ENCODE measurements at places on chromosomes 1 and 21.

- DNase-seq, result no peak
These were observed 102.3 kb downstream of the SPSB1 start for GRCh38 chr1:9395018-9395417.

DNA sequence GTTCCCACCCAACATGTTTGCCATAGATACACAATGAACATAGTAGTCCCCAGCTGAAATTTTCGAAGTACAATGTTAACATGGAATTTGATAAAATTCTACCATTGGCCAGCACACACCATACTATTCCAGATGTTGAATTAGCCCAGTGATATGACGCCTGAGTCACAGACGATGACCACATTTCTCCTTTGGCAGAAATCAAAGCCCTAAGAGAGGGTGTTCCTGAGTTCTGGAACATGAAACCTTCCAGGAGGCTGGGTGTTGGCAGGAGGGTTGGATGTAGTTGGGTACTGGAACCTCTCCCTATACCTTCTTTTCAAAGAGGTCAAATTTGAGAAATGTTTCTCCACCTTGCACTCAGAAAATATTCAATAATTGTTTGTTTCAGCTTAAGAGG lies 37.8 kb downstream of the LPAR3 start:
- no peak for DNase-seq

DNA sequence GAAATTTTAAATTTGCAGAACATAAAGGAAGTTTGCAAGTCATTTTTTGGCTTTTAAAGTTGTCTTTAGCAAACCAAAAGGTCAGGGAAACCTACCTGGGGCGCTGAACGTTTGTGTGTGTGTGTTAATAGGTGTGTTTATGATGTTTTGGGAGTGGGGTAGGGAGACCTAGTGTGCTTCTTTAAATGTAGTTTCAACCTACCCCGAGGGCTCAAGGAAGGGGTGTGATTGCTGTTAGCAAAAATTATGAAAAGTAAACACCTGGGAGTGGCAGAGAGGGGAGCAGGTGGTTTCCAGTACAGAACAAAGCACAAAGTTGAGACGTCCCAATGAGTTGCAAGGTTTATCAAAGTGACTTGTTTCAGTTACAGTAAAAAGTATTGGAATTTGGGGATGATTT lies 58.7 kb upstream of the WDR26 start:
- DNase-seq, result no peak

DNA sequence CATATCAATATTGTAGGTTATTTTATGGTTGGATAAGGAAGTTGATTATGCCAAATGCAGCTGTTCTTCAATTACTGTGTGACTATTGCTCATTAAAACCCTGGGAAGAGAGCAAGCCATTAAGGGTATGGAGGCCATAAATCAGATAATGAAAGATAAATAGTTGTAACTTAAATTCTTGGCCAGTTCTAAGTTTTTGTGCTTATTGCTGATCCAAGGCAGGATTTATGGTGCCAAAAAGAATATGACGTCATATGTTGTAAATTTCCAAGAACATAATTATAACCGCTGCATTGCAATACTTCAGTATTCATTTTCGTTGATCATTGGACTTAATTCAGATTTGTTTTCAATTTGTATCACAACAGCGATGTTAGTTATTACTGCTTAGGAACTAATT lies 211.6 kb downstream of the LRRC40 start:
- DNase-seq, result peak; percentile 8

- no peak for DNase-seq
These were observed 8.1 kb upstream of the SLC45A3 start for GRCh38 chr1:205688171-205689080.
